ENCODE measurements at places on chromosomes 2 and 18.

DNA sequence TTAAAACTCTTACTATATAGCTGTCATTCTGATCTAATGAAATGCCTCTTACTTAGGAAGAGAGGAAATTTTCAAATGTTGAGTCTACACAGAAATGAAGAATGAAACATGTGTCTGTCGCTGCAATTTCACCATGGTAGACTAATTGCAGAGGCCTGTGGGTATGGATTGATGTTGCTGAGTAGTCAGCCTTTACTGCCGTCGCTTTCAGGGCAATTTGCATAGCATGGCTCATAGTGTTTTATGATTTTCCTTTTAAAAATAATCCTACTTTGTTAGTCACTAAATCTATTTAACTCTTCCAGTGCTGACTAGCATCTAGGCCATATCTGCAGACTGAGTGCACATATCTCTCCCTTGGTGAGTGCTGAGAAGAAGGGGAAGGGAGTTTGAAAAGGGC lies 819.2 kb downstream of the SATB2 start:
- no peak for DNase-seq

DNA sequence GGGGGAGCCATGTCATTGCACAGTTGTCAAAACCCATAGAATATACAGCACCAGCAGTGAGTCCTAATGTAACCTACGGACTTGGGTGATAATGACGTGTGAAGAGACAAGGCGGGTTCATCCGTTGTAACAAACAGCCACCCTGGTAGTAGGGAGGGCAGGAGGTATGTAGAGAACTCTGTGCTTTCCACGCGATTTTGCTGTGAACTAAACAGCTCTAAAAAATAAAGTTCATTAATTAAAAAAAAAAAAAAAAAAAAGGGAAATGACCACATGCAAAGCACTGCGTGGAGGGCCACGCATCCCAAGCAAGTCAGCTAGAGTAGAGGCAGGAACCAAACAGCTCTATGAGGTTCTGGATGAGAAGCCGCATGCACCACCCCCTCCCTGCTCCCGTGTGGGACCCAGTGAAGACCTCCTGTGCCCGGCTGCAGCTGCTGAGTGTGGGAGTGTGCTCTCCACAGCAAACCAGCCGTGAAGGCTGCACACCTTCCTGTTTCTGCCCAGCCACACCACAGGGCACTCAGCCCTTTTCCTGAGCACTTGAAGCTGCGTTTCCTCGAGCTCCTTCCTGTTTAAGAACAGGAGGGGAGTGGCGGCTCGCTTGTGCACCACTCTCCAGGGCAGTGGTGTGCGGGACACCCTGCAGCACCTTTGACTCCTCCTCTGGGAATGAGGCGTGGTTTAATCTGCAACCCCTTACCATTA lies 65.6 kb downstream of the ODC1 start:
- DNase-seq = no peak

DNA sequence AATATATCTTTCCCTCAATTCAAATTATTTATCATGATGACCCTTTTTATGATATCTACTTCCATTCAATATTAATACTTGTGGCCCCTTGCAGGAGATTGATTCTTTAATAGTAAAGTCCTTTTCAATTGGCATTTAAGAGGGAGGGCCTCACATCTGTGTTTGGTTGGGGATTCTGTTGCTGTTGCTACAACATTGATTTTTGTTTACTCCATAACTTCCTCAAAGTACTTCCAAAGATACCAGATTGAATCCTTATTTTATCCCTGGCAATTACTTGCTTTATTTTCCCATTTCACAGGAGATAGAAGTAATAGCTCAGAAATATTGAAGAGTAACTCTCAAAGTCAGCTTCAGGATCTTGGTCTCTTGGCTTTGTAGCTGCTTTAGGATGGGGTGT lies 32.8 kb downstream of the MEIS1 start:
- no peak for DNase-seq

- no peak for DNase-seq
Observed at GRCh38 chr18:35174745-35175144, 66.1 kb upstream of the ZNF397 start.

DNA sequence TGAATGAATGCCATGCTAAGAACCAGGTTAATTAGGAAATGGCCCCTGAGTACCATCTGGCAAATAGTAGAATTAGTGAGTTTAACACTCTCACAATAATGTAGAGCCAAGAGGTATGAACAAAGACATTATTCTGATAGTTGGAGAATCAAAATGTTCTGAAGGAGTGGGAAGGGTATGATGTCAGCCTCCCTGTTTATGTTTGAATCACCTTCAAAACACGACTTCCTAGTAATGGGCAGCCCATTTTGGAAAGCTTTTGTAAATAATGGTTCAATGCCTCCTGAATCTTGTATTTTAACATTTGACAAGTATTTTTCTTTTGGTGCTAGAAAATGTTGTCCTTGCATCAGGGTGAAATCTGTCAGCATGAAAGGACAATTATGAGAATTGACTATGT lies 108.3 kb downstream of the DSEL start:
- DNase-seq = no peak

DNA sequence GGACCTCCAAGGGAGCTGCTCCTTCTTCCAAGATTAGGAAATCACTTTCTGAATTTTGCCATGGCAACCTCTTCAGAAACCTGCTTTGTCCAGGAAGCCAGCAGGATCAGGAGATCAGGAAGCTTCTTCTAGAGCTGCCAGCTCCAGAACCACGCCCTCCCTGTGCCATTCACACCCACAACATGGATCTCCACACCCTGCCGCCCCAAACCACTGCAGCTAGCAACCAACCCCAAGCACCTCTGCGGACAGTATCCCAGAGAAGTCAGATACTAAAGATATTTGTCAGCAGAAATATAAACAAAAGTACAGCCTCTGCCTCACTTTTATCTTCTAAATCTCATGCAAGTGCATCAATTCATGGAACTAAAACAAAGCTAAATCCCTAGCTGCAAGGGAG lies 106.4 kb downstream of the VIT start:
- DNase-seq = no peak

DNA sequence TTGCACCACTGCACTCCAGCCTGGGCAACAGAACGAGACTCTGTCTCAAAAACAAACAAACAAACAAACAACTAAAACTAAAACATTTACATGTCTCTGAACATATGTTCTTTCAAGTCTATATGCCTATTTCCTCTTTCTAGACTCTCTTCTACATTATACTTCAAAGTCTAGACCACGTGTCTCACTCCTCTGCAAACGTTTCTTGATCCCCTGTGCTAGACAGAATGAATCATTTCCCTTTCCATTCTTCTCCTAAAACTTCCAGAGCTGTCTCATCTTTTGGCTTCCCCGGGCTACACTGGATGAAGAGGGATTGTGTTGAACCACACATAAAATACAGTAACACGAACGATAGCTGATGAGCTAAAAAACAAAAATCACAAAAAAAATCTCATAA lies 67.1 kb downstream of the BAZ2B start:
- no peak for DNase-seq

DNA sequence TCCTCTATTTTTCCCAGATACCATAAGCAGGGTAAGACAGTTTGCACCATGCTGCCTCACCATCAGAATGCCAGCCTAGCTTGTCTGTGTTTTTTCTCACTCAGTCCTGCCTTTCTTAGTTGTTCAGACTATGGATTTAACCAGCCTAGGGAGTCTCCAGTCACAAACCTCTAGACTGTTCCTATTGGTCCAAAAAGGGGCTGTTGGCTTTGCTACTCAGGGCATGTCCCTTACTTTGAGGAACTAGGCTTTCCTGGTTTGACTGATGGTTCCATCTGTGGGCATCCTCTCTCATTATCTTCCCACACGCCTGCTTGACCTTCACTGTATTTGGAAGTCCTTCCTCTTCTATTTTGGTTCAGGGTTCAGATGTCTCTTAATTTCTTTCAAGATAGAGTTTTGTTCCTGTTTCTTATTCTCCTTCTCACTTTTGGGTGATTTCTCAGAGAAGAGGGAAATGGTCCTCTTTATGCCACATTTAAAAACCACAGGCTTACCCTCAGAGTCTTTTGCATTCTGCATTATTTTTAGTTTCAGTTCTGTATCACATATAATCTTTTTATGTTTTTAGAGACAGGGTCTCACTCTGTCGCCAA lies 31.3 kb upstream of the TMEM131 start:
- no peak for DNase-seq

GRCh38 chr2:110198016-110198415 lies 6.8 kb downstream of the NPHP1 start:
- DNase-seq = no peak

DNA sequence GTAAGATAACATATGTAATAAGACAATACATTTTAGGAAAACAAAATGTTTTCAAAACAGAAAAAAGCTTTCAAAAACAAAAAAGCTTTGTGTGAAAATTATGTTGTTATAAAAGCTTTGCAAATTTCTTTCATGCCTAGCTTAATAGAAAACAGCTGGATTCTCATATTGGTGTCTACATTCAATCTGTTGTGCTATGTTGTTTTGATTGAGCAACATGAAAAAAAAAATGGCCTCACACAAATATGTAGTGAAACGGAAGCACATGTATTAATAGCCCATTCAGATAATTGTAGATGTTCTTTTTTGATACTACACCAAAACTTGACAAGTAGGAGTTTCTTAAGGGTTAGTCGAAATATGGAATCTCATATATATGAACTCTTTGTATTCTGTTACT lies 197.5 kb downstream of the ZEB2 start:
- DNase-seq = peak; percentile 20

DNA sequence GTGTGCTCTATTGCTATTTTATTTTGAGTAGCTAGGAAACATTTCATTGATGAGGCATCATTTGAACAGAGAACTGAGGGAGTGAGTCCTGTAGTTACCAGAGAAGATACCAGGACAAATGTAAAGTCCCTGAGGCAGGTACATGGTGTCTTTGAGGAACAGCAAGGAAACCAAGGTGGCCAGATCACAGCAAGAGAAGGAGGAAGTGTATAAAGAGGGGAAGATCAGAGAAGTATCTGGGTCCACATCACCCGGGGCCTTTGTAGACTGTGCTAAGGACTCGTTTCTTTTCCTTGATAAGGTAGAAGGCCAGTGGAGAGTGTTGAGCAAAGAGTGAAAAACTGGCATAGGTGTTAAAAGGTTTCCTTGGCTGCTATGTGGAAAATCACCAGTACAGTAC lies 34.8 kb upstream of the PLB1 start:
- no peak for DNase-seq

- no peak for DNase-seq
Observed at GRCh38 chr2:74878551-74878950, 44.6 kb downstream of the HK2 start.

- DNase-seq = peak; percentile 34
Observed at GRCh38 chr2:137928547-137929518, 35.4 kb upstream of the HNMT start.

DNA sequence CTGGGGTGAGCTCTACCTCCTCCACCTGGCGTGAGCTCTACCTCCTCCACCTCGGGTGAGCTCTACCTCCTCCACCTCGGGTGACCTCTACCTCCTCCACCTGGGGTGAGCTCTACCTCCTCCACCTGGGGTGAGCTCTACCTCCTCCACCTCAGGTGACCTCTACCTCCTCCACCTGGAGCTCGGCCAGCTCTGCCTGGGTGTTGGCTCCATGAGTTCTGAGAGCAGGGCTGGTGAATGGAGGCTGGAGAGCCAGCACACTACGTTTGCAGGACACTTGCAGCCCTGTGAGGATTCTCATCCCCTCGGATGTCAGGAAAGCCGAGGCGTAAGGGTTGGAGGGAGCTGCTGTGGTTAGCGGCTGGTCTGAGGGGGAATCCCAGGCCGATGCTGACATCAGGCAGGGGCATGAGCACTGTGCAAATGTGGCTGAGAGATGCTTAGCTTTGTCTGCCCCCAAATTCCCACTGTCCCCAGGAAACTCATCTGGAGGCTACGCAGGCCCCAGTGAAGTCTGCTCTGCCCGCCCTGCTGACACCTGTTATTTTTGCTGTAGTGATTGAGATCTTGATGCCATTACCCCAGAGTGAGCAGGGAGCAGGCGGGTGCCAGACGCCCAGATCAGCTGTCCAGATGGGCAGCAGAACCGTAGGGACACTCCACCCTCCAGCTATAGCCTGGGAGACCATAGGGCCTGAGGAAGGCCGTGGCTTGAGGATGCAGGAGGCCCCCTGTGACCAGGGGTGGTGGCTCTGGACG lies 3.3 kb downstream of the CROCC2 start:
- DNase-seq = no peak

DNA sequence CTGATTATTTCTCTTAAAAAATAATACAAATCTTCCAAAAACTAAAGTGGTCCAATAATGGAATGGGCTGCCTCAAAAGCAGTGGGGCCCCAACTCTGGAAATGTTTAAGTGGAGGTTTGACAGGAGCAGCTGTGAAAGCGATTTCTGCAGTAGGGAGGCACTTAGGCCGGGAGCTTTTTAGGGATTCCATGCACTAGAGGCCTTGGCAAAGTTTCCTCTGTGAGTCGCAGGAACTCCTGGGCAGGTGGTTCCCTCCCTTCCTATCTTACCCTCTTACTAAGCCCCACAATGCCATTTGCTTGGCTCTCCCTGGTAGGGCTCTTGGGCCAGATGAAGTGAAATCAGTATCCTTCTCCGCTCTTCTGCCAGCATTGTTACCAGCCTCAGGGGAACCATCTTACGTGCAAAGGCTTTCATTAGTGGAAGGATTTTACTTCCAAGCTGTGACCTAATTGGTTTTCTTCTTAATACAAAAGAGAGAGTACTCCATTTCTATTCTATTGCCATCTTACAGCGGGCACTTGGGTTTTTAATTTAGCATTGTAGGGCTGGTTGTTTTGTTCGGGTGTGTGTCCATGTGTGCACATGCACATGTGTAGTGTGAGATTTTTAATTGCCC lies 34.3 kb upstream of the C18orf32 start:
- no peak for DNase-seq

GRCh38 chr2:77228391-77228790 lies 293.8 kb downstream of the LRRTM4 start:
- DNase-seq = no peak

- no peak for DNase-seq
Observed at GRCh38 chr2:191320881-191321280, 75.7 kb downstream of the MYO1B start.

- no peak for DNase-seq
Observed at GRCh38 chr2:1862608-1863280, 118.4 kb upstream of the PXDN start.

DNA sequence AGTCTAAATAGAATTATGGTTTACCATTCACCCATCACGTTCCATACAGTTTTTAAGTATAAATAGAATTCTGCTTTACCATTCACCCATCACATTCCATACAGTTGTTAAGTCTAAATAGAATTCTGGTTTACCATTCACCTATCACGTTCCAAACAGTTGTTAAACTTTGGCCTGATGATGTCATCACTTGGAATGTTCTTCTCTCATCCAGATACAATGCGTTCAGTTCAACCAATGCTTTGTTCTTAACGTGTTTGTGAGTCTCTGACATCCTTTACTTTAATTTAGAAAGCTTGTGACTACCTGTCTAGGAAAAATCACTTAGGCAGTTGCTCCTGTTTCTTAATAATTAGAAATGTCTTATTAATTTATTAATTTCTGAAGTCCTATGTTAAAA lies 236.3 kb upstream of the RASGRP3 start:
- DNase-seq = no peak

- peak; percentile 85 for DNase-seq
Observed at GRCh38 chr18:61893309-61893970, 633 bp upstream of the RNF152 start.

DNA sequence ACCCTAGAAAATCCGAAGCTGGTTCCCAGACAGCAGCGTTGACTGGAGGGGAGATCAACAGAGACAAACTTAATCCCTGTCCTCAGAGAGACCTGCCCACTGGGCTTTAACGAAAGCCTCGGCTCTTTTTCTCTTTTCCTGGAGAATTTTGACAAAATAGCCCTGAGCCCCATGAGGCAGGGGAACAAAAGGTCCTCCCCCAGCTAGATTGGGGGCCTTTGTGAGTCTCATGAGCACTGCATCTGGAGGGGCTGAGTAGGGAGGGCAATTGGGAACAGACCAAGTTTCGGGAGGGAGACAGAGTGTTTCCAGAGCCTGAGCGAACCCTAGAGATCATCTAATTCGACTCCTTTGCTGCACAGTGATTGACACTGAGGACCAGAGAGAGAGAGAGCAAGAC lies 123.9 kb upstream of the HAAO start:
- DNase-seq = no peak
